SK-N-MC (cell line): ENCODE measurements at places on chromosomes 5 and 9.

- DNase-seq, result no peak
Observed at GRCh38 chr5:143471666-143472464, 68.4 kb upstream of the NR3C1 start.

DNA sequence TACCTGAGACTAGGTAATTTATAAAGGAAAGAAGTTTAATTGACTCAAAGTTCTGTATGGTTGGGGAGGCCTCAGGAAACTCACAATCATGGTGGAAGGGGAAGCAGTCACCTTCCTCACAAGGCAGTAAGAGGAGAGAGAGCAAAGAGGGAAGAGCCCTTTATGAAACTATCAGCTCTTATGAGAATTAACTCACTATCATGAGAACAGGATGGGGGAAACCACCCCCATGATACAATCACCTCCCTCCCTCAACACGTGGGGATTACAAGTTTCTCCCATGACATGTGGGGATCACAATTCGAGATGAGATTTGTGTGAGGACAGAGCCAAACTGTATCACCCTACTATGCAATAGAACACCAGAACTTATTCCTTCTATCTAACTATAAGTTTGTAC, 27.9 kb downstream of the CD274 start:
- DNase-seq, result no peak

DNA sequence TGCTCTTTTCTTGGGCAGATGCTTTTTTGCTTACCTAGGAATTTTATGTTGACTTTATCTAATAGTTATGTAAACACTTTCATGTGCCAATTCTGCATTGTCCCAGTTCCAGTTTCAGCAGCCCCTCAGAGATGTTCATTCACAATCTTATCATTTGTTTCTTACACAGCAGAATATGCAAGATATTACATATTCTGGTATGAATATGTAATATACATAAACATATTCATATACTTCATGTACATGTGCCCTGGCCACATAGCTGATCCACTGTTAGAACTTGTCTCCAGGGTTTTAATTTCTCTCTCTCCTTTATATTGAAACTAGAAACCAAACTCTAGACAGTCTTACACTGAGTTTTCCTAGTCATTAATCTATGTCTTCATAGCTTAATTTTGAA, 90.2 kb upstream of the PARP8 start:
- DNase-seq, result no peak

- DNase-seq, result no peak
Observed at GRCh38 chr9:121498487-121499176, 1.0 kb downstream of the GGTA1 start.
